Right ventricle myocardium superior (tissue), 1 donor: ENCODE measurements at places on chromosomes 12 and 14.

DNA sequence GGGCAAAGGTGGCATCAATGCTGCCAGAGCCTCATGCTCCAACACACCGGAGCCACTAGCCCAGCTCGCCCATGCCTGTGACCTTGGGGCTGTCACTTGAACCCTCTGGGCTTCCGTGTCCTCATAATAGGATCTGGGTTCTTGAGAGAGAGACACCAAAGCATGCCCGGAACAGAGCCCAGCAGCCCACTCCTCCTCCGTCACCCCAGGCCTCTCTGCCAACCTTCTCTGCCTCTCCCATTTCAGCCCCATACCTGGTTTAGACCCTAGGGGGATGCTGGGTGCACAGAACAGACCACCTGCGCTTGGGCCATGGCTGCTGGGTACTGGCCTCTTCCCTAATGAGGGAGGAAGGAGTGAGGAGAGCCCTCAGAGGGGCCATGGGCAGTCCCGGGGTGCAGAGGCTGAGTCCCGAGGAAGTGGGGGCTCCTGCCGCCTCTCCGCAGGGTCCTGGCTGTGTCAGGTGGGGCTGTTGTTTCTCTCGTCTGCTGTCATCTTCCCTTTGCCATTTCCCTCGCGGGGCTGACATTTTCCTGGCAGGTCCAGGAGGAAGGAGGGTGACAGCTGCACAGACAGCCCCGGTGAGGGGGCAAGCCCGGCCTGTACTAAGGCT, 172.4 kb upstream of the RTL1 start:
- DNase-seq = no peak

- no peak for DNase-seq
Observed at GRCh38 chr12:52119398-52120254, 40.1 kb downstream of the SMIM41 start.

DNA sequence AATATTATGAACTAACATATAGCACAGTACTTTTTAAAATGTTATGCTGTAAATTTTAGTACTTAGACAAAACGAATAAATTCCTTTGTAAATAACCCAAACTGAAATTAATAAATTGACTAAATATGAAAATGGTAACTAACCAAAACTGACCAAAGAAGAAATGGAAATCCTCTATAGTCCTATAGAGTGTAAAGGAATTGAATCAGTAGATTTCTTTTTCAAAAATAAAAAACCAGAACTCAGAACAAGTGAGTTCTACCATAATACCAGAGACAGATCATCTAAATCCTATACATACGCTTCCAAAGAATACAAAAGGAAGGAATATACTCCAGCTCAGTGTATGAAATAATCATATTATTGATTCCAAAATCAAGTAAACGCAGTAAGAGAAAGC, 39.8 kb downstream of the TMPRSS12 start:
- no peak for DNase-seq

GRCh38 chr12:47219243-47219642, 139.5 kb upstream of the AMIGO2 start:
- DNase-seq = no peak

DNA sequence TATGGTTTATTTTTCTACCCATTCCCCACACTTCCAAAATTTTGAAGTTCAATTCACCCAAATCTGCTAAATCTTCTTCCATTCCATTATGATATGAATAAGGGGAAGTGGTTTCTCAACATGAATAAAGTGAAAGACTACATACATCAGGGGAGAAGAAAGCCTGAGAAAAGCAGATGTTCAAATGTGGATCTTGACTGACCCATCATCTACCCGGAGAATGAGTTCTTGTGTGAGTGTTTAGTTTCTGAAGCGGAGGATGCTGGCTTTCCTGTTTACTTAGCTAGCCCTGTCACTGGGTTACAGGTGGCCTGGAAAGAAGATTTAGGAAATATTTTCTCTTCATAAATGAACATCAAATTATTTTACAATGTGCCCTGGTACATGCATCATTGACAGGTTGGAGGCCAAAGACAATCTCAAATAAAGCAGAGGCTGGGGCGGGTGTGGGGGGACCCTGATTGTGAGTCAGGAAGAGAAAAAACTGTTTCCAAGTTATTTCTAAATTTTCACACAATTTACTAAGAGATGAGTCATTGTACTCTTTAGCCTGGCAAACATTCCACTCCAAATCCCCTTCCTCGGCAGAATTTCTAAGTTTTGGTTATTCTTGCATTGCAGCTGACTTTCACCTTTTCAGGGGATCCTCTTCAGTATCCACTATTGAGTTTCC, 135.6 kb downstream of the SLC25A21 start:
- no peak for DNase-seq

GRCh38 chr12:49578471-49579112, 10.7 kb upstream of the MCRS1 start:
- no peak for DNase-seq

DNA sequence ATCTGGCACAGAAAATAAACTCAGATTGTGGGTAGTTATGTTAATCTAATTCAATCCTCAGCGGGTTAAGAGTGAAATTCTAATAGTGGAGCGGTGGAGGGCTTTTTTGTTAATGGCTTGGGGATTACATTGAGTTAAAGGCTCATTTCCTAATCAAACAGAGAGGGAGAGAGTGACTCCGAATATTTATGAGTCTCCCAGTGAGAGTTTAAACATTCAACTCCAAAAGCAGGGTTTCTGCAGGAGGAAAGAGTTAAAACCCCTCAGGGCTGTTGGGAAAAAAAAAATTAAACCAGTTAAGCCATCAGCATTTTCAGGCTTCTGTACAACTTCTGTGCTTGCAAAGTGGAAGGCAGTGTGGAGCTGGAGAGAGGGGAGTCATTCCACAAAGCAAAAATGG, 62.1 kb upstream of the ESRRB start:
- no peak for DNase-seq

DNA sequence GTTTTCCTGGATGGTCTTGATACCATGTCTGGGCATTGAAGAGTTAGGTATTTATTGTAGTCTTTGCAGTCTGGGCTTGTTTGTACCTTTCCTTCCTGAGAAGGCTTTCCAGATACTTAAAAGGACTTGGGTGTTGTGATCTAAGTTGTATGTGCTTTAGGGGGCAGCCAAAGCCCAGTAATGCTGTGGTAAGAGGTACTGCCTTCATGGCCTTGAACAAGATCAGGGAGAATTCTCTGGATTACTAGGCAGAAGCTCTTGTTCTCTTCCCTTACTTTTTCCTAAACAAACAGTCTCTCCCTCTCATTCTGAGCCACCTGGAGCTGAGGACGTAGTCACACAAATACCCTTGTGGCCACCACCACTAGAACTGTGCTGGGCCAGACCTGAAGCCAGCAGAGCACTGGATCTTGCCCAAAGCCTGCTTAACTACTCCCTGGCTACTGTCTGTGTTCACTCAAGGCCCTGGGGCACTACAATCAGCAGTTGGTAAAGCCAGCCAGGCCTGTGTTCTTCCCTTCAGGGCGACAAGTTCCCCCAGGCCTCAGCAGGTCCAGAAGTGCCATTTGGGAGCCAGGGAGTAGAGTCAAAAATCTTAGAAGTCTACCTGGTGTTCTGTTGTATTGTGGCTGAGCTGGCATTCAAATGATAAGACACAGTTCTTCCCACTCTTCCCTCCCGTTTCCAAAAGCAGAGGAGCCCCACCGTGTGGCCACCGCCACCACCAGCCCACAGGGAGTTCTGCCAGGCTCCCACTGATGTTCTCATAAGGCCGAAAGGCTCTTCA, 11.4 kb downstream of the PRORP start:
- DNase-seq = no peak

DNA sequence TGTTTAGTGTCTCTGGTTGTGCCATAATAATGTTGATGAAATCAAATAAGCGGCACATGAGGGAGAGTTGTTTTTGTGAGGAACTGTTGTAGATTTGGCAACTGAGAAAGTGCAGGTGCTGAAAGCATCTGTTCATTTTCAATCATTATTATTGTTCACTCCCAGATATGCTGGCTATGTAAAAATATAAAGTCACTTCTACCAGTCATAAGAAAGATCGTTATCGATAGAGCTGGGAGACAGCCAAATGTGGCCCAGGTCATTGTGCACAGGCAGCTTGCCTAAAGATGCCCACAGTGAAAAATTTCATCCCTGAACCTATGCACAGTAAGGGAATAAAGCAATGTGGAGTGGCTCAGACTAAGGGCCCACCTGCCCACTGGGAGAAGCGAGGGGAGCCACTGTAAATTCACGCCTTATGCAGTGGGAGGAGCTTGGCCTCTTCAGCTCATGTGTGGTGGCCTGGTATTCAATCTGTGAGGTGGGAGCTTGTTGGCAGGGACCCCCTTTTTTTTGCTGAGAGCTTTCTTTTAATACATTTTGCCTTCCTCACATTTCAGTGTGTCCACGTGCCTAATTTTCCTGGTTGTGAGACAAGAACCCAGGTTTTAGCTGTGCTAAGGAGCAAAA, 1490.8 kb upstream of the TMEM132C start:
- DNase-seq = no peak

DNA sequence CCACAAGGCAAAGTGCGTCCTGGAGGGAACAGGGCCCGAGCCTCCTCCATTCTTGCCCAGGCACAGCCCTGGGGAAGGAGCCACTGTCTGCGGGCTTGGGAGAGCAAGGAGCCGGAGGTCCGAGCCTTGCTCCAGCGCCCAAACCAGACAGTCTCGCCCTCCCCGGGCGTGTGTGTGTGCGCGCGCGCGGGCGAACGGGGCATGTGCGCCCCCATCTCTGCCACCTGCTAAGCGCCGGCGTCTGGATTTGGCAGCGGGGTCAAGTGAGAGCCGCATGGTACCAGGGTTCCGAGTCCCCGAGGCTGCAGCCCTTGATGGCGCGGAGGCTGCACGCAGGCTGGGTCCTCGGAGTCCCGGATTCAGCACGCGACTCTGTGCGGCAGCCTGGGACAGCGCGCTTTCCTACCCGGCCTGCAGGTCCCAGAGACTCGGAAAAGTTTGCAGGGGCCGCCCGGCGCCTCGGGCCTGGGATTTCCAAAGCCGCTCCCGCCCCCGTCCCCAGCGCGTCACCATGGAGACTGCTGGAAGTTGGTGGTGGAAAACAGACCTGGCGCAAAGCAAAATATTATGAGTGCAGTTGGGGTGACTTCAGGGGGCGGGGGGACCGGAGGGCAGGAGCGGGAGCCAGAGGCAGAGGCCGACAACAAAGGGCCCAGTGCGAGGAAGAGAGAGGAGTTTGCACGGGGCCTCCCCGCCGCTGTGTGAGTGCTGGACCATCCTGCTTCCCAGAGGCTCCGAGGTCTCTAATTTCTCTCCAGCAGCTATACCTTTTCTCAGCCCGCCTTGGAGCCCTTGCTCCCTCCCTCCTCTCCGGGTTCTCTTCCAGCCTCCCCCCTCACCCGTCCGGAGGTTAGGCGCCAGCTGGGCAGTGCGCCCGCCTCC, 4.2 kb downstream of the RFX4 start:
- no peak for DNase-seq

- no peak for DNase-seq
Observed at GRCh38 chr12:27800819-27801218, 20.8 kb upstream of the MANSC4 start.

- peak; percentile 64 for DNase-seq
Observed at GRCh38 chr12:57518920-57519795, 1.2 kb downstream of the DDIT3 start.

DNA sequence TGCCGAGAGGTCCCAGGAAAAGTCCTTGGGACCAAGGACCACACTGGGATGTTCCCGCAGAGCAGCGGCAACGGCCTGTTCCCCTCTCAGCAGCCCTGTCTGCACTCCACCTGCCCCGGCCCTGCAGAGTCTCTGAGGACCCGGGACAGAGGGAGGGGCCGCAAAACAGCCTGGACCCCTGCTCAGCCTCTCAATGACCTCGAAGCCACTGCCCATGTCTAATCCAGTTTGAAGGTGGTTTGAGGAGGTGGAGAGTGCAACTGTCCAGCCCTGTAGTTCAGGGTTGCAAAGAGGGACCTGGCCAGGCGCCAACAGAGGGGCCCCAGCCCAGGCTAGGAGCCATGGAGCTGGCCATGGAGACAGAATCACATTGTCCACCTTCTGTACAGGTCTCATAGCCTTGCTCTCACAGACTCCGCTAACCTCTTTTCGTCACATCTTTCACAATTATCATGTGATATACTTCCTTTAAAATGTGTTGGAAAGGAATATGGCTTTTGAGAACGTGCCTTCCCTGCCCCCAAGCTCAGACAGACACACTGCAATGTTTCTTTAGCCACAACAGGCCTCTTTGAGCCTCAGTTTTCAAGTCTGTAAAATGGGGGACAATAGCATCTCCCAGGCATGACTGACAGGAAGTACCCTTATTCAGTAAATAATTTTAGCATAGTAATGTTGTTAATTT, 49.3 kb downstream of the ACTN1 start:
- DNase-seq = no peak

GRCh38 chr12:81962126-81962856, 203.1 kb upstream of the PPFIA2 start:
- DNase-seq = no peak

DNA sequence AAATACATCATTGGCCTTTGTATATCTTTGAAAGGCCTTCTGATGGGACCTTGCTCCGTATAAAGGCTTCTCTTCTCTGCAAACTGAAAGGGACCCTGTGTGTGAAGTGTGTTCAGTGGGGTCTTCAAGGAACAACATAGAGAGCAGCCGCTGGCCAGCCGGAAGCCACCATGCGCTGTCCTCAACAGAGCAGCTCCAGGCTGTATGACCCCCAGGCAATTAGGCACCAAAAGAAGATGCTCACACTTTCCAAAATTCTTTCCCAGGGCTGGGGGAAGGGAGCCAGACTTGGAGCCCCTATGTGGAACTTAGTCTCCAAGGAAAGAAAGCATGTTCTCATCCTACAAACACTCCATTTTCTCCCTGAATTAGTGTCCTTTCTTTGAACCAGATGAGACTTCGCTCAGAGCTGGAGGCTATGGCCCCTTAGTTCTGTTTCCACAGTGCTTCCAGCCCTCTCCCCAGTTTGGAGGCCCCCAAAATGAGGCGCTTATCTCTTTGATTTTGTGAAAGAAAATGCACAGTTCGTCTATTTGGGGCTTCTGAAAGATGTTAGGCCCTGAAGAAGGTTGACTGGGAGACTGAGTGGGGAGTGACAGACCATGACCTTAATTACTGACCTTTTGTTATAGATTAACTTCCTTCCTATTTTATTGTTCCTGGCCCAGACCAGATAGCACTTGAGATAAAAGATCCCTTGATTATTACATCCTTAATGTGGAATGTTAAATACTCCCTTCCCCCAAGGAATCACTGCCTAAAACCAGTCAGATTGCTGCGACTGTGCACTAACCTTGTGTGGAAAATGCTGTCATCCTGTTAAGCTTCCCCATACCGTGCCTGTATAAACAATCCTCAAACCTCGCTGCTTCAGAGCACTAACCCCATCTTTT, 128.3 kb upstream of the FGD4 start:
- DNase-seq = no peak

- no peak for DNase-seq
Observed at GRCh38 chr12:3988519-3989217, 115.5 kb upstream of the PARP11 start.

GRCh38 chr14:102219316-102219715, 79.6 kb downstream of the WDR20 start:
- DNase-seq = no peak

DNA sequence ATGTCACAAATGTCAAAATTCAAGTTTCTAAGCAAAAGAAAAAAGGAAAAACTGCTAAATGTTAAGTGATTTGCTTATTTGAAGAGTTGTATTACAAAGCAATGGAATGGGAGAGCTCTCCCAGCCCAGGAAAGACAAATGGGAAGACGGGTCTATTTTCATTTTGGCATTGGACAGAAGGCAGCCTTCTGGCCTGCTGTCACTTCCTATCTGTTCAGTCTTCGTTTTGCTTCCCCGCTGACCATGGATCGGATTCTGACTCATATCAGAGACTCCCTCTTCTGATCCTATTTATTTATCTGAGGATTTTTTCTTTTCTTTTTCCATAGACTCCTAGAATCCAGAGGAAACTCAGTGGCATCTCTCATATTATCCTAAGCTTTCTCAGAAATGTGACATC, 634.9 kb downstream of the DIO2 start:
- DNase-seq = no peak
